ENCODE measurements at places on chromosomes 6 and 20.

- no peak for DNase-seq
These were observed 15.8 kb upstream of the FOXC1 start for GRCh38 chr6:1593958-1594314.

- DNase-seq: no peak
These were observed 75.0 kb downstream of the NOL4L start for GRCh38 chr20:32510120-32510600.

- DNase-seq: no peak
These were observed 12.9 kb upstream of the HIVEP1 start for GRCh38 chr6:11999246-11999645.

DNA sequence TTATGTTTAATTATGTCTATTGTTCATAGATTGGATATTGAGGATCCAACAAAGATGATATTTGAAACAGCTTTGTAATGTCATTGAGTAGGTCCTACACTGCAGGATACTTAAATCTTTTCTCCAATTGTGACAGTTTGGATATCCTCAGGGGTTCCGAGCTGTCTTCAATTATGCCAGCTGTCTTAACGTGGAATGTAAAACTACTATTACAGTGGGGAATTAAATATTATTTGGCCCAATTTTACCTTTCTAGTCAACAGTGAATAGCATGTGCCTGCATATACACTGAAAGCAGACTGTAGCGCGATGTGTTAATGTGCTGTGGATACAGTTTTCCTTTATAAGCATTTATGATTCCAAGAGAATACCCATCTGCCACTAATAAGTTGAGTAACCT lies 156.9 kb downstream of the GRIK2 start:
- no peak for DNase-seq

DNA sequence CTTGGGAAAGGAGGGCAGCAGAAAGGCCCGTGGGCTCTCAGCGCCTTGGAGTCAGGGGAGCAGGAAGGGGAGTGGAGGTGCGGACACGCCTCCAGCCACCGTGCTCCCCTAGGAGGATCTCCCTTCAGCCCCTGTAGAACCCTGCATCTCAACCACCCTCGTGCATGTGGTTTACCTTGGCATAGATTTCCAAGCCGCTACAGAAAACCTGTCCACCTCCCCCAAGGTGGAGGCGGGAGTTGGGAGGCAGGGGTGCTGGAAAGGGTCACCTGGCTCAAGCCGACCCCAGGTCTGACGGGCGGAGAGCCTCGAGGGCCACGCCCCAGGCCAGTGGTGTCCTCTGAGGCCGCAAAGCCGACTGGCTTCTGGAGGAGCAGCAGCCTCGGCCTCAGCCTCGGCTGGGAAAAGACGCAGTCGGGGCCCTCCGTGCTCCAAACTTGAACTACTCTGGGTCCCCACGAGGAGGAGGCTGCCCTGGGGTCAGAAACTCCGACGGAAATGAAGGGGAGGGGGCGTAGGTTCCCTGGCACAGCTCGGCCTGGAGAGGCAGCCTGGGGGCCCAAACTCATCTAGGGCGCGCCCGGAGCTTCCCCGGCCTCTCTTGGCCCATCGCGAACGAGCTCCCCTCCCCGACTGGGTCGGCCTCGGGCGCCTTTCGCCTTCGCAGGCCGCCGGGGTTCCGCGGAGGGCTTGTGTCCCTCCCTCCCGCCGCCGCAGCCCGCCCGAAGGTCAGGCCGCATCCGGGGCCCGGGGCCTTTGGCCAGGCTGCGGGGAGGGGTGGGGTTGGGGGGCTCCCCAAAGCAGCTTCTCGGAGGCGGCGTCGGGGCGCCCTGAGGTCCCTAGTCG lies 6.3 kb upstream of the FOXF2 start:
- no peak for DNase-seq

DNA sequence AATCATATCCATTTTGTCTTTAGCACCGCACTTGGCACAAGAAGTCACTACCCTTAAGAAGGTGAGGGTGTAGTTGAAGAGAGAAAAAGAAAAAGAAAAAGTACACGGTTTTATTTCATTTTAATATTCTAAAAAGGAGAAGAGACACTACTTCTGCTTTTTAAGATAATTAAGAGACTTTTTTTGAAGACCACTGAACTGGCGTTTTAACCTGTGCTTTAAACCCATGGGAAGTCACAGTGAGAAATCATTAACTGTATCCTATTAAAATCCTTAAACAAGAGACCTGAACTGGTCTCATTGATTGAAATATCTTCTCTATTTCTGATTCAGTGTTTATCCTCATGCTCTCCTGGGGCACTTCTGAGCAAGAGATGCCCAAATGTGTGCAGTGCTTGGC lies 243.5 kb downstream of the TMEM242 start:
- no peak for DNase-seq

DNA sequence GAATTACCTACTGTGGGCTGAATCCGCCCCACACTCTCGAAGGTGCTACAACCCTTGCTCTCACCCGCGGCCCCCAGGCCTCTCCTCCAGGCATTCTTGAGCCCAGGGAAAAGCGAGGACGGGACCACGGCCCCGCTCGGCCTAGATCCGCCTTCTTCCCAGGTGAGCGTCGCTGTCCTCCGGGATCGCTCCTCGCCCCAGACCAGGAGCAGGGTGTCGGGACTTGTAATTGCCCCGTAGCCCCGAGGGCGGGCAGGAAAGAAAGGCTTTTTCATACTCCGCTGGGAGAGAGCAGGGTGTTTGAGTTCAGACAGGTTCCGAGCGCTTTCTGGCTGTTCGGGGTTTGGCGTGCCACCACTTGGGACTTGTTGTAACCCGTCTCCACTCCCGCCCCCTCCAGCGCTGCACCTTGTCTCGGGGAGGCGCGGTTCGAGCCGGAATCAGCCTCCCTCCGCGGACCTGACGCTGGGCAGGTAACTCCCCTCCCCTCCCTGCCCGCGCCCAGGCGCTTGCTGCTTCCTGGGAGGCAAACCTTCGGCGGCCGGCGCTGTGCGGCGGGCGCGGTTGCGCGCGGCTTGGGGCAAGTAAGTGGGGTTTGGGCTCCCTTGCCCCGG lies at the start of gene FAM83B:
Gene FAM83B, plus strand, starts transcription at position 529 of the 614 bp plus-strand sequence. CDS start 23,476 bp downstream, outside the sequence.
- DNase-seq: no peak

DNA sequence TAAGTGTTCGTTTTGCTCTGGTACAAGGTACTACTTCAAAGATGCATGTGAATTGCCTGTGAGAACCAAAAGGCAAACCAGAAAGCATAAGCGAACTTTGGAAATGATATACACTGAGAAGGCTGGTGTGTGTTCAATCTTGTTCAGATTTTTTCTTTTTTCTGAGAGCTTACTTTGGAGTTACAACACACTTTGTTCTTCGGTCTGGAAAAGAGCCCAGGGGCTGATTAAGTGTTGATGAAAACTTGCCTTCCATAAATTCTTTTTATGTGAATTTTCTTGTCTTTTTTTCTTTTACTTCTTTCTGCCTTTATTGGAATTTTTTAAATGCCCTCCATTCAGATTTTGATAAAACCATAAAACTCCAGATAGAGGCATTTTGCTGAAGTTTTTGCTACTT lies 395.1 kb upstream of the SASH1 start:
- DNase-seq: no peak

DNA sequence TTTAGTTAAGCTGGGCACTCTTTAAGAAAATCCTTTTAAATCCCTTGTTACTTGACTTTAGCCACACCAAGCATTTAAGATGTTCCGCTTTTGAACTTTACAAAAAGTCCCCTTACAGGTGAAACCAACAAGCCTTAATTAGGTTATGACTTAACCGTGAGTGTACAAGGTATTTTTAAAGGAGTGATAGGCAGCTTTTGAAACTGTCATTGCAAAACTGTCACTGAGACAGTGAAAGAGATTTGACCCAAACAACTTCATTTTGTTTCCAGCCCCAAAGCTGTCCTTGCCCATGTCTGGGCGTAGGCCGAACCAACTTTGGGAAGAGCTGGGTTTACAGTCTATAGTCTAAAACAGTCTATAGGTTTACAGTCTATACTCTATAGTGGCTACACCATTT lies 305.4 kb downstream of the FARS2 start:
- no peak for DNase-seq
